Activated CD4-positive, CD25-positive, alpha-beta regulatory T cell (primary cell): ENCODE measurements at places on chromosomes 2 and 18.

- no peak for DNase-seq
Measured at GRCh38 chr2:194730266-194730665, 926.8 kb upstream of the SLC39A10 start.

GRCh38 chr2:132415915-132416722 is 486 bp upstream of the GPR39 start:
- DNase-seq = no peak

DNA sequence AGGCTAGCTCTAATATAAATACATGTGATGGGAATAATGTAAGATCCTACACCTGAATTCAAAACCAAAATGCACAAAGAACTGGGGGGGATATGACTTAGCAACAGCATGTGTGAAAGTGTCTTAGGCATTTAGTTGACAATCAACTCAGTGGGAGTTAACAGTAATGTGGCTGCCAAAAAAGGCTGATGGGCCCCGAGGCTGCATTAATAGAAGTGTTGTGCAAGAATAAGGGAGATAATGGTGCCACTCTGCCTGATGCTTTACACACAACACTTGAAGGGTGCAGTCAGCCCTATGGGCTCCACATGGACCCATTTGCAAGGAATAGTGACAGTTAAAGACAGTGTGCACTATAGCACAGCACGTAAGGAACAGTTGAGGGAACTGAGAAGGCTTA is 649.4 kb upstream of the ZEB2 start:
- DNase-seq = no peak

DNA sequence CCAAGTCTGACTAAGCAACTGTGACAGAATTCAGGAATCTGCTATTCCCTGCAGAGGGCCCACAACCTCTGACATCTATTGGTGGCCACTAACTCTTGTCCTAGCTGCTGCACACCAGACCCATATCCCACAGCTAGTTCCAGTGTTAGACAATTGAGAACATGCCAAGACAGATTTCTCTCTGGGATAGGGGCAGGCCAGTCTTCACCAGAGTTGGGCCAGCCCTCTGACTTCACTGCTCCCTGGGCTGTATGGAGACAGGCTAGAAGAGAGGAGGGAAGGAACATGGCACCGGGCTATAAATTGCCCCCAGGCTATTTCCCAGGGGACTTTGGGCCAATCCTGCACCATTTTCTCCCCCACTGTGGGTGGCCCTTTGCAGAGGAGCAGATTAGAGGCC is 32.7 kb upstream of the CYP26B1 start:
- no peak for DNase-seq

- DNase-seq = no peak
Measured at GRCh38 chr2:197828464-197829135, 24.2 kb downstream of the PLCL1 start.

DNA sequence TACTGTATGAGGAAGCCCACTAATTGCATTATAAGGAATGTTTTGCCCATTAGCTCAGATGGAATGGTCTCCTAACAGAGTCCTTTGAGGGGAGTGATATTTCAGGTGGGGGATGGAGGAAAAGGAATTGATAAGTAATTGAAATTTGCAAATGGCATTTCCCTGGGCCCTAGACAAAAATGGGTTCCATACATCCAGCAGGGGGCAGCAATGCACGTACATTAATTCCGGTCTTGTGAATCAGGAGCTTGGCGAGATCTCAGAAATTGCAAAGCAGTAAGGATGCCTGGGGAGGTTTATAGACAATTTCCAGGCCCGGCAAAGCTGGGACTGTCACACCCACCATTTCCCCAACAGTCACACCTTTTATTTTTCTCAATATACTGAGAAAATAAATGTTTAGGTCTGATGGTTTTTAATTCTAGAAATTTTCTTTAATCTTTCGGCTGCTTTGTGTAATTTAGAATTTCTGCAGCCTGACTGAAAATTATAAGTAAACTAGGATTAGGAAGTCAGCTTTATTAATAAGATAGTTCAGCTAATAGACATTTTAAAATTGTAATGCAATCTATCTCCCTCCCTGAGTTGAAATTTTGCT is 122.8 kb downstream of the LYPD1 start:
- no peak for DNase-seq

GRCh38 chr2:220433131-220433530 is 805.7 kb downstream of the SLC4A3 start:
- DNase-seq = no peak

DNA sequence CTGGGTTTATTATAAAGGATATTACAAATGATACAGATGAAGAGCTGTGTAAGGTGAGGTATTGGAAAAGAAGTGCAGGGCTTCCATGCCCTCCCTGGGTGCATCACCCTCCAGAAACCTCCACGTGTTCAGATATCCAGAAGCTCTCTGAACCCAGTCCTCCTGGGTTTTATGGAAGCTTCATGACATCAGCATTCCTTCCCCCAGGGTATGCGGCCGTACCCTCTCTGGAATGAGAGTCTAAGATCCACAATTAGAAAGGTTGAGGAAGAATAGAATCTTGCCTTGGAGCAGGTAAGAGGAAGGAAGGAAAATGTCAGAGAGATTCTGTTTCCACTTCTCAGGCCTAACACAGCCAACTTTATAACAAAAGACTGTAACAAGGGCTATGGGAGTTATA is 208.2 kb upstream of the DCC start:
- no peak for DNase-seq

GRCh38 chr2:31475692-31476091 is 61.1 kb upstream of the XDH start:
- DNase-seq = no peak
